ENCODE measurements at places on chromosomes 13 and 19.

GRCh38 chr19:37907735-37908455, 887 bp downstream of the SIPA1L3 start:
- DNase-seq = no peak

- DNase-seq = no peak
These were observed 989.7 kb downstream of the EFNB2 start for GRCh38 chr13:105545811-105546210.

GRCh38 chr13:28636069-28636468, 22.9 kb upstream of the POMP start:
- peak; percentile 30 for DNase-seq

DNA sequence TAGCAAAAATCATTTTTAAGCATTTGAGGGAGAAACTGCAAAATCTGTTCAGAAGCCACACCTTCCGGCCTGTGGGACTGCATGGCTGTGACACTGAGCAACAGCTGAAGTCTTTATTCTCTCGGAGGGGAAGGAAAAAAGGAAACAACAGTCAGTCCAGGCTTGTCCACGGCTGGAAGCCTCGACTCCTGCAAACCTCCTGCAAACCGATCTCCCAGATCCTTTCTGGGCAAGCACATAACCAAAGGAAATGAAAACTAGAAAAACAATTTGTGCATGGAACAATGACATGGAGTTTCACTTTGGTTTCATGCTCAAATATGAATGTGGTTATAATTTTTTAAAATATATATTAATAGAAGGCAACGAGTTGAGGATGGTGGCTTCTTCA, 1.0 kb downstream of the COL4A1 start:
- peak; percentile 46 for DNase-seq

GRCh38 chr13:76023652-76024051, 387.5 kb downstream of the LMO7 start:
- DNase-seq = peak; percentile 36

DNA sequence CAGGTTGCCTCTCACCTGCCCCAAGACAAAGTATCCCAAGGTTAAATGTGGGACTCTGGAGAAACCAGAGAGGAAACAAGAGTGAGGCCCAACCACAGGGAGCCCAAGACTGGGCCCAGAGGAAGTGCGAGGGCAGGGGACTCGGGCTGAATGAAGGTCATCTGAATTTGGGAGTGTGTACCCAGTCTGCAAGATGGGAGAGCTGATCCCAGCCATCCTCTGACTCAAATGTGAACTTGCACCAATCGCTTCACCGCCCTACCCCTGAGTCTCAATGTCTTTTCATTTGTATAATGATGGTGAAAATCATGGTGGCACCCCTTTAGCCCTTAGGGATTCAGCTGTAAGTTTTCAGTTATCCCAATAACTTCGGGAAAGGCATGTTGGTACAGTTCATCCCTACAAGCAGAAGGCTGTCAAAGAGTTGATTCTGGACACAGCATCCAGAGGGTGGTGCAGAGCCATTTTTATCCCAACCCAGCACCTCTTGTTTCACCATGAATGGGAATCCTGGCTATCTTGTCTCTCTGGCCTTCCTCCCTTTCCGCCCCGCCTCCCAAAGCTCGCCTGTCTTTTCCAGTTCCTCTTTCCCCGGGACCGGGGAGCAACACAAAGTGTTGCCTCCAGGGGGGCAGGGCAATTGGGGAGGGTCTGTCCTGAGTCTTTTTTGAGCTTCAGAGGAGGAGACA, 123.4 kb downstream of the NUFIP1 start:
- no peak for DNase-seq

GRCh38 chr19:10854350-10855089, 6.3 kb downstream of the C19orf38 start:
- DNase-seq = no peak

- DNase-seq = peak; percentile 58
These were observed 437.7 kb downstream of the IRS2 start for GRCh38 chr13:109348519-109349258.

DNA sequence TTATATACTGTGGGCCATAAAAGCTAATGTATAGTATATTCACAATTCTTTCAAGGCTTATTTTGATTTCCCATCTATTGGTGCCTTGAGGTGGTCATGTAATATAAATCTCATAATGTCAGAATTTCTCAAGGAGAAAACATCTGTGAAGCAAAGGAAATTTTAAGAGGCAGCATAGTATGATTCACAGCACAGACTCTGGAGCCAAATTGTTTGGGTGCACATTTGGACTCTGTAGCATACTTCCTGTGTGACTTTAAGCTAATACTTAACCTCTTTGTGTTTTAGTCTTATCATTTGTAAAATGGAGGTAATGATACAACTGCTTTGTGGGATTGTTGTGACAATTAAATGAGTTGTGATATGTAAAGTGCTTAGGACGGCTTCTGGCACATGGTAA, 67.6 kb downstream of the PIBF1 start:
- peak; percentile 1 for DNase-seq

- DNase-seq = no peak
These were observed 72.8 kb downstream of the CCDC70 start for GRCh38 chr13:51934461-51935087.

All from M059J (cell line).